Anterior cingulate cortex (tissue), 58 donors: ENCODE measurements at places on chromosomes 12 and 14.

GRCh38 chr14:84750284-84750683 is 779.7 kb upstream of the FLRT2 start:
- no peak for DNase-seq

GRCh38 chr12:71438670-71439361 is 782 bp upstream of the LGR5 start:
- no peak for DNase-seq

- peak; percentile 89 for DNase-seq
Measured at GRCh38 chr12:123269395-123269892, 2.2 kb downstream of the CDK2AP1 start.

GRCh38 chr12:51904951-51905470 is 2.3 kb upstream of the ACVRL1 start:
- no peak for DNase-seq

DNA sequence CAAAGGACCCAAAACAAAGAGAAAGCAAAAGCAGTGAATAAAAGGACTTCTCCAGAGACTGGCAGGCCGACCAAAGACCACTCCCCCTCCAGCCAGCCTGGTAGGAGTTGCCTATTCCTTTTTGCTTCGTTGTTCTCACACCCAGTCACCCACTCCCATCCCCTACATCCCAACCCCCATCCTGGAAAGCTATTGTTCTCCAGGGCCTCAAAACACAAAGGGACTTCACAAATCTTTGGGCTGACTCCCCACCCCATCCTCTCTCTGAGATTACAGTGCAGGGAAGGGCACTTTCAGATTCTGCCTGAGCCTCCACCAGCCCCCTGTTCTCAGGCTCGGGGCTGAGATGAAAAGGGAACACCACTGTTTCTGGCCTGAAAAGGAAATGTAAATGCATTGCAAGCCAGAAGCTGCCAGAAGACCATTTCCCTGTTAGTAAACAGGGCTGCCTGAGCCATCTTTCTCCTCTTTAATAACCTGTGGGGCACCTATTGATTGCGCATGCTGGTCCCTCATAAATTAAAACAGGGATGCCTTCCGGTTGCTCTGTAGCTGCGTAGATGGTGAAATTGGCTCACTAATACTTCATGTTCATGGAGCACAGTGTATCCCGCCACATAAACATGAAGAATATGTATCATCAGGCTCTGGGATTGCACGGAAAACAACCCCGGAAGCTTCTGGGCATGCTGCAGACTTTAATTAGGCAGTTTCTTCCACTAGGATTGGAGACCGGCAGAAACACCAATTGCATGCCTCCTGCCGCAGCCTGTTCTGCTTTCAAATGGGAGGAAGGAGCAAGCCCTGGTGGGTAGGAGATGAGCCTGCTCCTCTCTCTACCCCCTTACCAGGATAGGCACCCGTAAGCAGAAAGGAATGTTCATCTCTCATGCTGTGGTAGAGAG is 130.3 kb upstream of the FUT8 start:
- peak; percentile 74 for DNase-seq
